ENCODE measurements at places on chromosomes 2 and 18.

GRCh38 chr2:177622521-177622920 lies 229.9 kb downstream of the AGPS start:
- DNase-seq = no peak

DNA sequence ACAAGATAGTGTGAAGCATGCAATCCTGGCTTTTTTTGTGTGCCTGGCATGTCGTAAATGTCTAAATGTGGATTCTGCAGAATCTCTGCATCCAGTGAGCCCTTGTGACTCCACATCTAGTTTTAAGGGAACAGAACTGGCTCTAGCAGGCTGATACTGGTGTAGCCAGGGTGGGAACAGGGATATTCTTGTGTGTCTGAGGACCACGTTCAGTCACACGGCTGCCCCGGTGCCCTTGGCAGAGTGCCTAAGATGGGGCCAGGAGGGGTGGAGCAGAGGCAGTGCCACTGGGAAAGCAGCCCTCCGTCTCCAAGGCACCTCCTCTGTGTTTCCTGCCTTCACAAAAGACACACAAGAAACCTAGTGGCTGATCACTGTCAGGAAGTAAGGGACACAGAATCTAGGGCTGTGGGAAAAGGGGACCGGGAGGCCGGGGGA lies 91.5 kb upstream of the PARD3B start:
- DNase-seq = peak; percentile 9

- no peak for DNase-seq
Measured at GRCh38 chr2:182973441-182974352, 64.6 kb downstream of the NCKAP1 start.

GRCh38 chr2:157291018-157291417 lies 33.5 kb downstream of the GALNT5 start:
- DNase-seq = no peak

DNA sequence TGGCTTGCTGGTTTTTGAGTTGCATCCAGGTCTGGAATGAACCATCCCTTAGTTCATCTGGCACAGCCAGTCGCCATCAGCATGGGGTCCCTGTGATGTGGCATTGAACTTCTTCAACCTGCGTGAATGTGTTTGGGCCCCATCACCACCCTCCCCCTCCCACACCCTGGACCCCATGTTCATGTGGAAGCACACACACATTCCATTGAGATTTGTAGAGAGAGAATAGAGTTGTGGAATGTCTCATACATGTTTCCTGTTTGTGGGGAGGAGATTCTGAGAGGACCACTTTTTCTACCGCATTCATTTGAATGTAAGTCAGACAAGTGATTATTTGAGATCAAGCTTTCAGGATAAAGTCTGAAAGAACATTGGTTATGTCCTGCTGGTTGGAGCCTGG lies 117.6 kb upstream of the EML6 start:
- no peak for DNase-seq

- no peak for DNase-seq
Measured at GRCh38 chr18:77106331-77106730, 26.3 kb downstream of the MBP start.

DNA sequence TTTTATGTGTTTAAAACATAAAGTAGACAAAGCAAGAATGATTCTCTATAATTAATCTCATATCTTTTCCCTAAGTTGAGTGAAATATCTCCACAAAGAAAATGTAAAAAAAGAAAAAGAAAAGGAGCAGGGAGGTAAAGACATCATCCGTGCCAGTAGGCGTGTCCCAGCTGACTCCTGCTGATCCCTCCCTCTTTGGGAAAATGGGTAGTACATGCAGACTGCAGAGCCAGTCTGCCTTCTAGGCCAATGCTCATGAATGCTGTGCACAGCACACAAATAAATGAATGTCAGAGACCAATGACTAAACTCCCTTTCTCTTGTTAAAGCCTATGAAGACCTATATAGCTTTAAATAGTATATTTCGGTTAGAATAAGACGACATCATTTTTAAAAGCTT lies 64.7 kb downstream of the RAPH1 start:
- no peak for DNase-seq

DNA sequence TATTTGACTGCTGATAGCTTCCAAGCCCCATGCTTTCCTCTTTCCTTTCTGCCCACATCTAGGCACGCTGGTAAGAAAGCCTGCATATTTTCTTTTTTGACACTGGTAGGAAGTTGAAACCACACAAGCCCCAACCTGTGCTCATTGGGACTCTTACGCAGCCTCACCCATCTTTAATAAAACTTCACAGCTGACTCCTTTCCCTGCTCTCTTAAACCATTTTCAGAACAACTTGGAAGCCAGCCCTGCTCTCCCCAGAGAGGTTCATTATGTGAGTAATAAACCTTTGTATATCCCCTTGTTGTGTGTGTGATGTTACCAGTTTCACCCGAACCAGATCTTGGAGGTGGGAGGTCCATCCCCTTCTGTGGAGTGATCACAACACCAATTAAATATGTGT lies 268.4 kb downstream of the GPD2 start:
- no peak for DNase-seq

- DNase-seq = no peak
Measured at GRCh38 chr18:24979235-24979634, 372.7 kb downstream of the ZNF521 start.

GRCh38 chr2:48118895-48119294 lies 212.6 kb upstream of the FBXO11 start:
- DNase-seq = no peak

All from NCI-H774 (cell line).